ENCODE measurements at places on chromosomes 1 and 21.

DNA sequence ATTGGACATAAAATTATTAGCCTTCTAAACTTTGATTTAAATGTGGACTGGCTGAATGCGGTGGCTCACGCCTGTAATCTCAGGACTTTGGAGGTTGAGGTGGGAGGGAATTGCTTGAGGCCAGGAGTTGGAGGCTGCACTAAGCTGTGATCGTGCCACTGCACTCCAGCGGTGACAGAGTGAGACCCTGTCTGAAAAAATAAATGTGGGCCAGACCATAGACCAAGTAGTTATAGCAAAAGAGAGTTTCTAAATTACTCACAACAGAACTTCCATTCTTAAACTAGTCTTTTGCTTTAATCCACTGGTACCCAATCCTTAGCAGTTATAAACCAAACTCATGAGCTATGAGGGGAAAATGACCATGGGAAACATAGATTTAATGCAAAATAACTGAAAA lies 35.2 kb downstream of the RAP1A start:
- no peak for DNase-seq

DNA sequence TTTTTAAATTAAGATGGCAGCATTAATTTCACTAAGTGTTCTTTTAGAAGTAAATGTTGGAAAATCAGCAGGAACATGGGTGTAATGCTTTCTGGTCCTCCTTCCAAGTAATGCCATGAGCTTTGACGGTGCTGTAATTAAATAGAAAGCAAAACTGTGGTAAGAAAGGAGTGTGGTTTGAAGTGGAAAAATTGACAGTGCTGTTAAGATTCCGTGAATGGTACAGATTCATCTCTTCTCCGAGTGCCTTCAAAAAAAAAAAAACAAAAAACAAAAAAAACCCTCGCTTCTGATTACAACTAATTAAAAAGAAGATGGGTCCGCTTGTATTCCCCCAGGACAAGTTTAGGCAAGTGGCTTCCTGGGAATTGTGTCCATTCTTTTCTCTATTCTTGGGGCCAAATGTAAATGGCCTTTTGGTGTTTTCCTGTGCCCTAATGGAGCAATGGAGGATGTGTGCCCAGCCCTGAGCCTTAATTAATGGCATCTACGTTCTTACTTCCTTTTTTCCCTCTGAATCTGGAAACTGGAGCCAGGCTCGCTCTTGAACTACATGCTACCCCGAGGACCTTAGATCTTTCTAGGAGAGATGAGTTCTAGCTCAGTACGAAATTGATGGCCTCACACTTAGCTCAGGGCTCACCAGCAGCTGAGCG lies 5.1 kb downstream of the LMO4 start:
- DNase-seq = no peak

- no peak for DNase-seq
Measured at GRCh38 chr1:200880212-200880611, 7.4 kb downstream of the GPR25 start.

DNA sequence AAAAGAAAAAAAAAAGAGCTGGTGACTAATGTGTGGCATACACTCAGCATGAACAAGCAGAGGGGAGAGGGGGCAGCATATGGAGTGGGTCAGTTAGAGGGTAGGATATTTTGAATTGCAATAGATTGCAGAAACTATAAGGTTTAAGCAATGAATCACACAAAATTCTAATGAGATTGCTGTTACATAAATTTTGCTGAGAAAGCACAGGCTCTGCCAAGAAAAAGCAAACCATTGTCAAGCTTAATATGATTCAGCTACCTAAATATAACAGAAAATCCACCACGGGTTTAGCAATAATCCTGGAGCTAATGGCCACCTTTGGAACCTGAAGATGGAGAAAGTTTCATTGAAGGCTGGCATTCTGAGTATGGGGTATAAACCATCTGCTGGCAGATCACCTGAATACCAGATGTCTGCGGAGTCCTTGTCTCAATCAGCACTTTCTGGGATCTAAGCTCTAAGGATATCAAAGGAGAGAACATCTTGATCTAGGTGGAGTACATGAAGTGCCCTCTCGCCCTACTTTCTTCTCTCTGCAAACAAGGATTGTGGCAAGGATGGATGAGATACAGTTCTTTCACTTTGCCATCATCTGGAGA lies 30.3 kb upstream of the ANGPTL7 start:
- no peak for DNase-seq

DNA sequence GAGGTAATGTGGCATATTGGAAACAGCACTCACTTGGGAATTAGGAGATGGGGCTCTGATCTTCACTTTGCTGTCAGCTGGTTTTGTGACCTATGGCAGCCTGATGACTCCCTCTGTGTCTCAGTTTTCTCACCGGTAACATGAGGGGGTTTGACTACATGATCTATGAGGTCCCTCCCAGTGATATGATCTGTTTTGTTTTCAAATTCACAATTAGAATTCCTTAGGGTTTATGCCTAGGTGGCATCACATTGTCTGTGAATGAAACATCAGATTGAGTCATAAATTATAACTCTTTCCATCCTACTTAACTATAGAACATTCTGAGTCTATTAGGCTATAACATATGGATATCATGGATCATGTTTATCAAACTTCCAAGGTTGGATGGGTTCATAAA lies 386.6 kb downstream of the PTBP2 start:
- DNase-seq = no peak

DNA sequence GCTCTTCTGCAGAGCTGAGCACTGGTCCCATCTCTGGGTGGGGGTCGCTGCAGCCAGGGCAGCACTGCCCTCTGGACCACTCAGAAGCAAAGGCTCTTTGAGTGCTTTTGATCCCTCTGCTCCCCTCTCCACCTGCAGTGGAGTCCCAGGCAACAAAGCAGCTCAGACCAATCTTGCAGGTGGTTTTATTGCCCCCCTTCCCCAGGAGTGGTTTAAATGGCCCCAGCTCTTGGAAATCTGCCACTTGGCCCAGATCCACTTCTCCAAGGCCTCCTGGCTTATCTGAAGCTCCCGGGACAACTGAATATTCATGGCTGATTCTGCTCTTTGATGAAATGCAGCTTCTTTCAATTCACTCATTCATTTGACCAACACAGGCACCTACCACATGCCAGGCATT lies 2.7 kb downstream of the STUM start:
- DNase-seq = no peak
